ENCODE measurements at places on chromosomes 11 and 22.
A peak's percentile ranks its signal among the peaks of the same experiment; 100 is the strongest.

- peak; percentile 7 for DNase-seq
These were observed 19.7 kb downstream of the OR51E2 start for GRCh38 chr11:4677948-4678347.

- DNase-seq = no peak
These were observed 189.8 kb downstream of the JRKL start for GRCh38 chr11:96579656-96580055.

DNA sequence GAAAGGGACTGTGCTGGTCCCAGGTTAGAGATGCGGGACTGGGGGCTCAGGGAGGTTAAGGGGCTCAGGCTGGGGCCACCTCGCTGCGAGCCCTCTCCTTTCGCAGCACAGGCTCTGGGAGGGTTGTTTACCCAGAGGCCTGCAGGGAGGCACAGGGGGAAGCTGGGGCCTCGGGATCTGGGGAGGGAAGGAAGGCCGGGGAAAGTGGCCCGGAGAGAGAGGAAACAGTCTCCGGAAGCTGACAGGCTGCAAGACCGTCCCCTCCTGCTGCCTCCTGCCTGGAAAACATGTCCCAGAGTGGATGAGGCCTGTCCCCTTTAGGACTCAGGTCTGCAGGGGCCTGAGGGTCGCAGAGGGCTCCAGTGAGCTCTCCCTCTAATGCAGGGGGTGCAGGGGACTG lies 45.4 kb downstream of the MYO7A start:
- DNase-seq = no peak

DNA sequence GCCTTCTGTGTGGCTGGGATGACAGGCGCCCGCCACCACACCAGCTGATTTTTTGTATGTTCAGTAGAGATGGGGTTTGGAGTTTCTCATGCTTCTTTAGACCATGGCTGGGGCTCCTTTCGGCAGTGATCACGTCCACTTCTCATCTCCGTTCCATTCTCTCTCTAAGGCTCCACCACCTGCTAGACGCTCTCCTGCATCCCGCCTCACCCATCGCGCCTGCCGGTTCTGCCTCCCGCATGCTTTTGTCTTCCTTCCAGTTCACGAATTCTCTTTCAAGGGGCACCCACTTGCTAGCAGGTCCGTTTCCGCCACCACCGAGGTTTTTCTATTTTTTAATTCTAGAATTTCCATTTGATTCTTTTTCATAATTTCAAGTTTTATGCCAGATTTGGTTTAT lies 22.0 kb upstream of the SYT8 start:
- no peak for DNase-seq

GRCh38 chr22:17639247-17639741 lies 737 bp downstream of the BCL2L13 start:
- no peak for DNase-seq

GRCh38 chr11:2459016-2459725 lies 14.4 kb downstream of the KCNQ1 start:
- DNase-seq = no peak

GRCh38 chr11:117851106-117851505 lies 25.4 kb downstream of the FXYD6 start:
- no peak for DNase-seq

- no peak for DNase-seq
These were observed 11.4 kb downstream of the MPEG1 start for GRCh38 chr11:59201353-59201752.

GRCh38 chr11:102753267-102753666 lies 27.2 kb downstream of the MMP10 start:
- DNase-seq = no peak

- no peak for DNase-seq
These were observed at the start of gene GRIA4 for GRCh38 chr11:105609832-105610781. Gene GRIA4, plus strand, starts transcription at chr11:105610073. Its CDS starts 925 bp downstream, at chr11:105610998.

GRCh38 chr11:32464078-32464477 lies 28.7 kb upstream of the WT1 start:
- DNase-seq = no peak

DNA sequence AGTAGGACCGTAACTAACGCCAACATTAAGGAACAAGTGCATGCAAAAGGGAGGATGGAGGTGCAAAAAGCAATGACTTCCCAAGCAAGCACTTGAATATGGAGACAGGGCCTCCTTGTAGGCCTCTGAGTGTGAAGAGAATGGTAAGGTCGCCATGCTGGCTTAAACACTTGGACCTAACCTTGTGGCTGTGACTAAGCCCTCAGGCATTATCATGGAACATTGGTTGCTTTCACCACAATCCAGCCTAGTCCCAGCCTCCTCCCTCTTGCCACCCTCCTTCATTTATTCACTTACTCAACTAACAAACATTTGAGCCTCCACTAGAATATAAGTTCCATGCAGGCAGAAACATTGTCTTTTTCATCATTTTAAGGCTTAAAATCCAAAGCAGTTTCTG lies 11.9 kb upstream of the SYTL2 start:
- DNase-seq = no peak

DNA sequence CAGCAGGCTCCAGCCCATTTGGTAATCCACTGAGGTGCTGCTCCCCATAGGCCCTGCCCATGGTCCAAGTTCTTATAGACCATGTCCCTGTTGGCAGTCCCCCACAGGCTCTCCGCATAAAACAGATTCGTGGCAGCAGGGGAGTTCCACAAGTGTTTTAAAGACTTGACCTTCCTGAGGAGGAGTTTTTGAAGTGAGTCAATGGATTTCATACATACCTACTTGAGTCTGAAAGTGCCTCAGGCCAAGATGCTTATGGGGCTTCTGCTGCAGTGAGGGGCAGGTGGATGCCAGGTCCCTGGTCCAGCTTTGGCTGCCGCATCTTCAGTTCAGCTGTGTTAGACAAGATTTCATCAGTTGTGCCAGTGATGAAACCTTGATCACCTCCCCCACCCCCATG lies 43.3 kb downstream of the CABIN1 start:
- DNase-seq = no peak

DNA sequence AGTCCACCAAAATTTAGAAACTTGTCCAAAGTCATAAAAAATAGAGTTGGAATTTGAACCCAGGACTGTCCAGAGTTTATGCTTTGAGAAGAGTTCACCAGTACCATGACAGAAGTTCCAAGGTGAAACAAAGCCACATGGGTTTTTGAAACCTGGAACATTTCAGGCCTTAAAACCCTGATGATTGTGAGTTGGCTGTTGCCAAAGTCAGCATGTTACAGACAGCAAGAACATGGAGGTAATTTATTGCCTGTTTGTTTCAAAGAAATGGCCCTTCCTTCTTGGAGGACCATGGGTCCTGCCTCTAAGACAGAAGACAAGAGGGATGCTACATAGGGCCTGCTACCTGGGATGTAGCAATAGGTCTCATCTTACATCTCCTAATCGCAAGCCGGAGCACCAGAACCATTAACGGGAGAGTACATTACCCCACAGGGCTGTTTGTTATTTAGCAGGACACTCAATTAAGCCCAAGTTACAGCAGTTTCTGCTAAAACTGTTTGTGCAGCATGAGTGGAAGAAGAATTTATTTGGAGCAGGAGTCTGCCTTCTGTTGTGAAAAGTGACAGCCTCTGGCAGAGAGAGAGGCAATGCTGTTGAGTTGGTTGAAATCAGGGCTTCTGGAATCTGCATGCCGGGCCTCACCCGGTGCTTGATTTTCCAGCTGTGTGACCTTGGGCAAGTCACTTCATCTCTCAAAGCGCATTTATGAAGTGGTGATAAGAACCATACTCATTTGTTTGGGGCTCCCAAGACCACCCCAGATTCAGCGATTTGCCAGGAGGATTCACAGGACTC lies 136.2 kb downstream of the LDLRAD3 start:
- DNase-seq = no peak

DNA sequence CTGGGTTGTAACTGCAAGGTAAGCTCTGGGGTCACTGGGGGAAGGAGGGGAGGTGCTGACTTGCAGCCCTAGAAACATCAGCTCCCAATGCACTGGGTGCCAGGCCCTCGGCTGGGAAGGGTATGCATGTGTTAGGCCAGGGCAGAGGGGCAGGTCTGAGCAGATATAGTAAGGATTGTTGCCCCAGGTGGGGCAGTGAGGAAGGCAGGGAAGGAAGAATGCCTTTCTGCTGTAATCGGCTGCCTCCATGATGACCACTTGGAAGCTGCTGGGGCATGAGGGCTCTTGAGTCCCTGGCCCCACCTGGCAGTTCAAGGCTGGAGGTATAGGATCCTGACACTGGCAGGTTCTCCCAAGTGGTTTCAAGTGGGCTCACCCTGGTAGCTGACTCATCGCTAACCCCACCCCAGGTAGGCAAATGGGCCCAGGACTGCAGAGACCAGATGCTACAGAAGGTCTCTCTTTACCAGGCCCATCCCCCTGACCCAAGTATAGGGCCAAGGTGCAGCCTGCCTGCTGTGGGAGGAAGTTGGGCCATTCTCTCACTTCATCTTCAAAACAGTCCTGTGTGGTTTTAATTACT lies 56.7 kb downstream of the TIMP3 start:
- peak; percentile 16 for DNase-seq

- no peak for DNase-seq
These were observed 38.2 kb downstream of the CYB5R2 start for GRCh38 chr11:7635137-7635536.

GRCh38 chr11:116500026-116500946 lies 272.5 kb downstream of the BUD13 start:
- no peak for DNase-seq

- no peak for DNase-seq
These were observed 25.0 kb downstream of the LRP5 start for GRCh38 chr11:68337399-68337835.

DNA sequence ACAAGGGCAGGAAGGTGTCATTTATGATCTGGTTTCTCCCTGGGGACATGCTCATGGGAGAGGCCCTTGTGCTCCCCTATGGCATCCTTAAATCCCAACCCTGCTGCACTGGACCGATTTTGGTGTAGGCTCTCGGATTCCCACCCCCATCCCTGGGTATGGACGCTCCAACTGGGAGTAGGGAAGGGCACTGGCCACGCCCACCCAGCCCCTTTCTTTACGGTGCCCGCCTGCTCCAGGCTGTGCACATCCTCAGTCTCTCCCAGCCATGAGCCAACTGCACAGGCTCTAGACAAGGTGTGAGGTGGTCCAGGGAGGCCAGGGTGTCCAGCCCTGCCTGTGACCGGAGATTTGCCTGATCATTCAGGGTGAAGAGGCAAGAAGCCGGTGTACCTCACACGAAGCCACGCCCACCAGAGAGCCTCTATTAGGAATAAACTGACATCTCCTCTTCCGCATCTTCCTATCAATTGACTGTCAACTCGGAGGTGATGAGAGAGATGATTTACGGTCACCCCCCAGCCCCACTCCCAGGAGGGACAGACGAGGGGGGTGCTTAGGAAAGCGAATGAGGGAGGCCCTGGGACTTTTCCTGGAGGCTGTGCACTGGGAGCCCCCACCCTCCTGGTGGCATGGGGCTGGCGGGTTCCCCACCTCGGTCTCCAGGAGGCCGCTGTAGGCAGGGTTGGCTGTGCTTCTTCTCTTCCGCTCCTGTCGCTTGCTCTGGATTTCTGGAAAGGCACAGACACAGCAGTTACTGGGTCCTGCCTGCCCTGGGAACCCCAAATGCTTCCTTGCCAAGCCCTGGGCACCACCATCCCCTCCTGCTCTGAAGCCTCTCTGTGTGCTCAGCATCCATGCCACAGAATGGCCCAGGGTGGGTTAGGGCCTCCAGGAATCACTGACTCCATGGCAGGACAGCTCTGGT lies 116.7 kb downstream of the PHF21B start:
- DNase-seq = no peak

GRCh38 chr22:46573781-46574437 lies 36.5 kb upstream of the CELSR1 start:
- DNase-seq = no peak

GRCh38 chr11:114226356-114226755 lies 69.8 kb upstream of the NNMT start:
- DNase-seq = no peak

- peak; percentile 46 for DNase-seq
These were observed 84.1 kb downstream of the LARGE2 start for GRCh38 chr11:46006418-46007070.

- DNase-seq = no peak
These were observed 40.1 kb upstream of the CTSC start for GRCh38 chr11:88377646-88378045.

GRCh38 chr11:7031471-7031871 lies 11.2 kb downstream of the NLRP14 start:
- no peak for DNase-seq

DNA sequence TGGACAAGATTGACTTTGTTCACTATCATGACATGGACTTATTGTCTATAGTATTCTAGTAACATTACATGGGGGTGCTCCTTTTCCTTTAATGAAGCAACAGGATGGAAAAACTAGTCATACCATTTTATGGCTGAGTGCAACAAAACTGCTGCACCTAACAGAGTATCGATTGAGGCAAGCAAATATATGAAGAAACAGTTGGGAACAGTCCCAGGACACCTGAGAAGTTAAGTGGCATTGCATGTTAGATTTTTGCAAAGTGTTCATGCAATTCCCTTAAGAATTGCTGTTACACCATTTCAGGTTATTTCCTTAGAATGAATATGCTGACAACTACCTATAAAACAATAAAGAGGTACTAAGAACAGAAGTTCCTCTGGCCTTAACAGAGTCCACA lies 541.5 kb upstream of the ANO3 start:
- DNase-seq = no peak

DNA sequence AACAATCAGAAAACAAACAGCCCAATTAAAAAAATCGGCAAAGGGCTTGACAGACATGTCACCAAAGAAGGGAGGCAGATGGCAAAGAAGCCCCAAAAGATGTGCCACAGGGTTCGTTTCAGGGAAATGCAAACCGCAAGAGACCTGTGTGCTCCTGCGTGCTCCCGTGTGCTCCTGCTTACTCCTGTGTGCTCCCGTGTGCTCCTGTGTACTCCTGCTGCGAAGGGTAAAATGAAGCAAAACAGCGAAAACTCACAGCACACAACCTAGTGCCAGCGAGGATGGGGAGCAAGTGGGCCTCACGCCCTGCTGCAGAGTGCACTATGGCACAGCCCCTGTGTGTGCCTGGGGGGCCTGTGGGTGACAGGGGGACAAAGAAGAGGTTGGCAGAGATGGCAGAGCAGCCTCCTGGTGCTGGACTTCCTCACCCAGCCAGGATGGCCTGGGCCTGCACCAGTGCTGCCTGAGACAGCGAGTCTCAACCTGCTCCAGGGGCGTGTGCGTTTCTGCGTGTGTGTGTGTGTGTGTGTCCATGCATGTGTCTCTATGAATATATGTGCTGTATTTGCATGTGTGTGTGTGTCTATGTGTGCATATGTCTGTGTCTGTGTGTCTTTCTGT lies 14.0 kb downstream of the ASCL2 start:
- no peak for DNase-seq

DNA sequence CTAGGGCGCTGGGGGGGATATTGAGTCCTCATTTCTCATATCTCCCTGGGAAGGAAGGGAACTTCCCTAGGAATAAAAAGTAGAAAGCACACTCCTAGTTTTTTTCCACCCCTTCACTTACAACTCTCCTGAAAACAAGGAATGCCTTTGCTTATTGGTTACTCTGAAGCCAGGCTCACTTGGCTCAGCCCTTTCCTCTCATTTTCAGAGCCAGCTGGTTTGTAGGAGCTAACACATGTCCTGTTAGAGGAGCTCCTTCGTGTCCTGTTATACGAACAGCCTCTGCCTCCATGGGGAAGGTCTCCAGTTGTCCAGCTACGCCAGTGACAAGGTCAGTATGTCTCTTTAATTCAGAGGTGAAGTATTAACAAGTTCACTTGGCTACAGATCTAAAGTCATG lies 17.6 kb downstream of the ALKBH8 start:
- DNase-seq = no peak

- DNase-seq = no peak
These were observed 61.1 kb upstream of the CD44 start for GRCh38 chr11:35077709-35078469.

- no peak for DNase-seq
These were observed 785.4 kb upstream of the API5 start for GRCh38 chr11:42526426-42526825.

GRCh38 chr11:123700772-123701171 lies 40.7 kb downstream of the ZNF202 start:
- DNase-seq = no peak

Measured in NCI-H187 (cell line).